Prostate gland (tissue), 2 donors: ENCODE measurements at places on chromosomes 11 and 22. TPM values are rescaled to one million over a fixed set of nuclear protein-coding genes. Genes with fewer than 3 reads are reported as not detected.

DNA sequence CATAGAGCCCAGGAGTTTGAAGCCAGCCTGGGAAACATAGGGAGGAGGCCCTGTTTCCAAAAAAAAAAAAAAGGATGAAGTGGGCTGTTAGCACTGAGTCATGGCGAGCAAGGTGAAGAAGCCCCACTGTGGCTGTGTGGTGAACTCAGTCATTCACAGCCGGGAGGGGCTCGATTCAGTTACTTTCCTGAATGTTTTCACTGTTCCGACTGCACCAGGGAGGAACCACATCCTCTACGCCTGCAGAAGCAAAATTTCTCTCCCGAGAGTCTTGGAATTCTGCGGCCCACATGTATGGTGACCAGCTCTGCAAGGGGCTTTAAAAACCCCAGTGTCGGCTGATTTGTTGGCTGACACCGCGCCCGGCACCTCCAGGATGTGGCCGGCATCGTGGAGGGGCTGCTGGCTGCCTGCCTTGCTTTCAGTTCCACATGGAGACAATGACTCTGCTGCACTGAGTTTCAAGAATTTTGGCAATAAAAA, 27.8 kb upstream of the GRAMD4 start:
- DNase-seq: no peak

KCNK4 gene
- not detected for total RNA-seq

- DNase-seq: no peak
These were observed 40.0 kb downstream of the LINC01488 start for GRCh38 chr11:69521457-69521856.

DNA sequence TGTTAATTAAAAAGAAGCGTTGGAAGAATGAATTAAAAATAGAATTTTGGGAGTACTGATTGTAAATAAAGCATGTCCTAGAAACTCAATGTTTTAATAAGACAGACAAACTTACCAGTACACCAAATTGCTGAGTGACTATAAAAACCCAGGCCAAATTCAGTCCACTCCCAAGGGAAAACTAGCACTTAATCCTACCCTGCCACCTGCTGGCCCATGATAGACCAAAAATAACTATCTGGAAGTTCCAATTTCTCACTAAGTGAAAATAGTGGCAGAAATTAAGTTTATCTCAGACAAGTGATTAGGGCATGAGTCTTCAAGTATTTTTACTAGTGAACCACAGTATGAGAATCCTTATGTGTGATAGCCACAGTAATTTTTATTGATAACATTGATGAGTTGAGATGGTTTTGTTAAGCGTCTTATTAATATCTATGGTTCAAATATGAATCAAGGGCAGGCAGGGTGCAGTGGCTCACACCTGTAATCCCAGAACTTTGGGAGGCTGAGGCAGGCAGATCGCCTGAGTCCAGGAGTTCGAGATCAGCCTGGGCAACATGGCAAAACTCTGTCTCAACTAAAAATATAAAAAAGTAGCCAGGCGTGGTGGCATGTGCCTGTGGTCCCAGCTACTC, 9.8 kb upstream of the DDX10 start:
- DNase-seq: peak; percentile 54

DNA sequence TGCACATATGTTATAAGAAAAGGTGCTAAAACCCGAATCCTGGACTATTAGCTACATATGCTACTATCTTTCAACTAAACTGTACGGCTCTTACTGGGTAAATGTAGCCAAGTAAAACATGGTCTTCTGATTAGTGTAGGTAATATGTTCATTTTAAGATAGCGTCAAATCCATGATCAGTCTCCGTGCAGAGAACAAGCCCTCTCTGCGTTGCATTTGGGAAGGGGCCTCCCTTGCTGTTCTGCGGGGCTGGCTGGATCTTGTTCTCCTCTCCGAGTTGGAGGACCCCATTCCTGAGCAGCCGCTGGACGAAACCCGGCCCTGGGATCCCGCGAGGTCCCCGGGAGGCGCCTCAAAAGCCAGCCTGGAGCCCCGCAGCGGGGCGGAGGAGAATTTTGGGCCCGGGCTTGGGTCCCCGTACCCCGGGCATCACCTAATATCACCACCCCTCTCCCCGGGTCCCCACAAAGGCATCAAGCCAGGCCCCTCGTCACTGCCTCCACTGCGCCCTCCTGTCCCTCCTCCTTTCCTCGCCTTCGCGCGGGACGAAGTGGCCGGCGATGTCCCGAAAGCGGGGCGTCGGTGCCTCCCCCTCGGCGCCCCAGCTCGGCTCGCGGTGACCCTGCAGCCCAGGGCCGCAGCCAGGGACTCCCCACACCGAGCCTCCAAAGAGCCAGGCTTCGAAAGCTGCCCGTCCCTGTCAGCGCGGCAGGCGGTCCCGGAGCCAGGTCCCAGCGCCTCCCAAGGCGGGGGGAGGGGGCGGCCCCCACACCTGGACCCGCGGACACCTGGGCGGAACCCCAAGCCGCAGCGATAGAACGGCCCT, 54.5 kb upstream of the FBXO3 start:
- DNase-seq: no peak

OR52I2 gene
- not detected for total RNA-seq

TREH gene
- total RNA-seq: 2.4 TPM
